ENCODE measurements at places on chromosomes 6 and 20.
A peak's percentile ranks its signal among the peaks of the same experiment; 100 is the strongest.

- DNase-seq, result peak; percentile 79
Measured at GRCh38 chr6:148611213-148611612, 135.6 kb upstream of the UST start.

- DNase-seq, result no peak
Measured at GRCh38 chr6:19860235-19860877, 23.2 kb downstream of the ID4 start.

DNA sequence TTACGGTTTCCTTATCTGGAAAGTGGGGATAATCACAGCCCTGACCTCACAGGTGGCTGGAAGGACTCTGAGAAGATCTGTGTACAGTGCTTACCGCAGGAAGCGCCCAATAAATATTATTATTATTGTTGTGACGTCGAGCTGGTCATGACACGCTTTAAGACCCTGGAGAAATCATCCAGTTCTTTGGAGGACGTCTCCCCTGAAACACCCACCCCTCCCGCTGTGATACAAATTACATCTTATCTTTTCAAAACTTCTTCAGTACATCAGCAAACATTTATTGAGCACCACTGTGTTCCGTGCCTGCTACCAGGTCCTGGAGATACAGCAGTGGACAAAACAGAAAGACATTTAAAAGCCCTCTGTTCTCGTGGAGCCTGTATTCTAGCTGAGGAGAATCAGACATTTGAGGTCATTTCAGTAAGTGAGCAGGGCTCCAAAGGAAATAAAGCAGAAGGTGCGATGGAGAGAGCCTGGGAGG is 118.7 kb downstream of the CEBPB start:
- DNase-seq, result no peak

DNA sequence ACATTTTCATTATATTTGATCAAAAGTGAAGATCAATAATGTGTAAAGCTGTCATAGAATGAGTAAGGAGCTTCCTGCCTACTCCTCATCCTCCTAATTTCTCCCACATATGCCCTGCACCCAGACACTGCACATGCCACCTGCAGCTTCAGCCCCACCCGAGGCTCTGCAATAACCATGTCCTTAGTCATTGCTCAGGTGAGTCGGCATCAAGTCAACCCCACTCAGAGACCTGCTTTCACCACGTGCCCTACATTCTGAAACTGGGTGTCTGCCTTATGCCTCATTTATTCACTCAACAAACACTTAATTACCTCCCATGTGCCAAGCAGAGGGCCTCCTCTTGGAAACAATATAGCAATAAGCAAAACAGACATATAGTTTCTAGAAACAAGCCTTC is 15.4 kb upstream of the TNFAIP3 start:
- no peak for DNase-seq

DNA sequence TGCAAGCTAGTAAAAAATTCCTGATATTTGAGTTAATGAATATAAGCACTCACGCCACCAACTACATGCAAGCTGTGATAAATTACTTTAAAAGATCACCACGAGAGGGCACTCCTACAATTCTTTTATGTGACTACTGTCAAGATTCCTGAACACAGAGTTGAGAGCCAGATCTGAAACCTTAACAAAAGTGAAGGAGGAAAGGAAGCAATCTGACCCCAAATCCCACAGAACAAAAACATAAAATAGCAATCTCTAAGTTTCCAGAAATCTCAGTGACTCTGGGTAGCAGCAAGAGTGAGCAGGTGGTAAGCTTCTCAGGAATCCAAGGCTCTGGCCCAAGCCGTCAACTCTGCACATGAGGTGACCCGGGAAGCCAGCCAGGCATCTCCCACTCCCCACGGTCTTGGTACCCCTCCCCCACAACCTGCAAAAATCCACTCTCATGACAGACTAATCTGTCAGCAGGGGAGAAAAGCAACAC is 55.1 kb downstream of the STAU1 start:
- DNase-seq, result peak; percentile 44

DNA sequence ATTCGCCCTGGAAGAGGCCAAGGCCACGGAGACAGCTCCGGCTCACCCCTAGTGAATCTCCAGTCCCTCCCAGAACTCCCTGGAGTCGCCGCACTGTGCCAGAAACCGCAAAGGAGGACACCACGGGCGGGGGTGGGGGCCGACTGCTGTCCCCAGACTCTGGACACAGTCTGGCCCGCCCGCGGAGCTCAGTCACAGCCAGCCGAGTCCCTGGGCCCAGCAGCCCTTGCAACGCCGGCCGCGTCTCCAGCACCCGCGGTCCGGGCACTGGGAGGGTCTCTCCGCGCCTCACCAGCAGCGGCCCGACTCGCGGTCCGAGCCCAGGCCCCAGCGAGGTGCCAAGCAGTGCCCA is 518 bp downstream of the PEX6 start:
- DNase-seq, result no peak
